ENCODE measurements at places on chromosomes 5 and 9. TPM values are rescaled to one million over a fixed set of nuclear protein-coding genes. Genes with fewer than 3 reads are reported as not detected.

DNA sequence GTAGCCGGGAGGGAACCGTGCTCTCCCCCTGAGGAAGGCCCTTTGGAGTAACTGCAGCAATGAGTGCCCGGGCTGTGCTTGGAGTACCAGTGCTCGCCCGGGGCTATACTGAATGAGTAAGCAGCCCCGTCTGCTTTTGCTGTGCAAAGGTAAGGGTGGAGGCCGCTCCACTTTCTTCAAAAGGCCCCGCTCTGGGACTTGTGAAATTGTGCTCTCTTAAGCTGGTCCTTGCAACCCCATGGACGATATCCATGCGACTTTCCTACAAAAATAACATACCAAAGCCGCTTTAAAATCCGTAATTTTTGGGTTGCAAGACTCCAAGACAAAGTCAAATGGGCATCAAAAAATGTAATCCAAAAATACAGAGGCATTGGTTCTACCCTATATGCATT is 578 bp upstream of the TNFAIP8 start:
- peak overlapping the region; percentile 92 for H3K27ac ChIP-seq
- ATAC-seq: peak; percentile 72
- H3K4me1 ChIP-seq: peaks cover 43% of the 10 kb centered on the region
- peaks cover 67% of the 10 kb centered on the region for H3K36me3 ChIP-seq
- peak overlapping the region; percentile 85 for H3K4me3 ChIP-seq

DNA sequence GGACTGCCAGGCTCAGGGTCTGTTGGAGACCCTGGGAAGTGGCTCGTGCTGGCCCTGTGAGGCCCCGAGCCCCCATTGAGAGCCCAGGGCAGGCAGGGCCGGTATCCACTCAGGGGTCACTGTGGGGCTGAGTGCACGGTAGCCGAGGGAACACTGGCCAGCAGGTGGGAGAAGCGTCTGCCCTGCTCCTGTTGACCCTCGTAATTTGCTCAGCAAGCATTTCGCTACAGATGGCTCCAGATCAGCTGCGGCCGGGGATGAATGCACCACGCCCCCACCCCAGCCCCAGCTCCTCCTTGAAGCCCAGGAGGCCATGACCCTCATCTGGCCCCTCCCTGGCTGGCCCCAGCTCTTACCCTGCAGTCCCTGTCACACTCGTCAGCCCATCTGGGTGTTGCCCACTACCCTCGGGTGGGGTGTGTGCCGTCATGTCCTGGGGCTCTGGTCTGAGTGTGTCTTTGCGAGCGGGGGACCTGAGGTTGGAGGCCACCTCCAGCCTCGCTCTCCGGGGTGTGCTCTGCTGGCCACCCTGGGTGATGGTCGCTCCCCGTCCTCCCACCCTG is 6.1 kb upstream of the NRARP start:
- no peaks in the 10 kb centered on the region for H3K27me3 ChIP-seq
- no peak overlapping the region for H3K4me3 ChIP-seq
- H3K27ac ChIP-seq: no peak overlapping the region
- no peaks in the 10 kb centered on the region for H3K36me3 ChIP-seq

Gene HAVCR2
- total RNA-seq: 35.4 TPM

DNA sequence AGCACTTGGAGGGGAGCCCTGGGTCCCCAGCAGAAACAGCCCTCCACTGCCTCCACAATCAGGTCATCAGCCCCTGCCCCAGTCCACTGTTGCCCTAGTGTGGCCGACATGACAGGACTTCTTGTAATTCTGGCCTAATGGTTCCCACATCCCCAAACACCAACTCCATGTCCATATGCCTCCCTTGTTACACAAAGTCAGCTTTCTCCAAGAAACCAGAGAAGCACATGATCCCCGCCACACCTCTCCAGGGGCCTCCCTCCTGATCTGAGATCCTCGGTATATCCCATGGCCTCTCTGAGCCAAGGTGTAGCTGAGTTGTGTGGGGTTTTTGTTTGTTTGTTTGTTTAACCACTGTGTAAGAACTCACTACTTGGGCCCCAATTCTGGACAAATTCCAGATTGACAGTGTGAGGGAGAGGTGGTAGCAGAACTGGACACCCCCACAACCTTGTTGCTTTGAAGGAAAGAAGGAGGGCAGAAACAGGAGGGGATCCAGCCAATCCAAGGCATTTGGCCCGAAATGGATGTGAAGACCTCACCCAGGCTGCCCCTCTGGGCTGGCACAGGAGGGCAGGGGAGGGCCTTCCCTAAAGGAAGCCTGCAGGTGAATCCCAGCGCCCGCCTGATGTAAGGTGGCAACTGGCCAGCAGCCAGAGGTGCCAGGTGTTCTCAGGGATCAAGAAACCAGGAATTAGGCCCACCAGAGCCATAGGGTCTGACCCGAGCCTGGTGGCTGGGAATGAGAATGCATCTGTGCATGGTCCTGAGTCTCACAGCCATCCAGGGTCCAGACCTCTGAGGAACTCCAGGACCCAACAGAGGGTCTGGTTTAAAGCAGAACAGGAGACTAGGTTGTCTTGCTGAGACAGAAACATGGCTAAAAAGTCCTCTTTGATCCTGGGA is 13.4 kb downstream of the IRF1 start:
- H3K27ac ChIP-seq: peak overlapping the region; percentile 69
- H3K4me3 ChIP-seq: no peak overlapping the region
- peaks cover 46% of the 10 kb centered on the region for H3K4me1 ChIP-seq
- H3K27me3 ChIP-seq: no peaks in the 10 kb centered on the region

DNA sequence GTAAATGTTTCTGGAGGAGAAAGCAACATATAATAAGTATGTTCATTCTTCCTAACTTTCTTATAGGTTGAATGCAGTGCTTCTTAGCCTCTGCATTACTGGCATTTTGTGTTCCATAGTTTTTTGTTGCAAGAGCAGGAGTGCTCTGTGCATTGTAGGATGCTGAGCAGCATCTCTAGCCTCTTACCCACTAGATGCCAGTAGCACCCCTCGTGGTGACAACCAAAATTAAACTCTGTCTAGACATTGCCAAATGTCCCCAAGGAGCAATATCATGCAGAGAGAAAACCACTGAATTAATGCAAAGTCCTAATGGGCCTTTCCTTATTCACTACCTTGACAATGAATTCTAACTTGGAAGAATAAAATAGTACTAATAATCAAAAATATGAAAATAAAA is 147.0 kb downstream of the GLIS3 start:
- ATAC-seq: no peak
- no peak overlapping the region for H3K27ac ChIP-seq
- H3K4me3 ChIP-seq: no peak overlapping the region
- H3K36me3 ChIP-seq: no peaks in the 10 kb centered on the region

Gene PLEKHG4B
- total RNA-seq: not detected

Gene IER5L
- total RNA-seq: 0.67 TPM

Gene GHR
- not detected for total RNA-seq

DNA sequence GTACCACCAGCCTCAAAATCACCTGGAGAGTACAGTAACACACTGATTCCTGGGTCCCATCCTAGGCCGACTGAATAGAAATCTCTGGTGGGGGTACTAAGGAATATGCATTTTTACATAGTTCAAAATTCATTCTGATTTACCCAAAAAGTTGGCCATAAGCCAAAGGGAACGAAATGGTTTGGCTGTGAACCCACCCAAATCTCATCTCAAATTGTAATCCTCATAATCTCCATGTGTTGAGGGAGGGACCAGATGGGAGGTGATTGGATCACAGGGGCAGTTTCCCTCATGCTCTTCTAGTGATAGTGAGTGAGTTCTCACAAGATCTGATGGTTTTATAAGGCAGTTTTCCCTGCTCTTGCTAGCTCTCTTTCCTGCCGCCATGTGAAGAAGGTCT is 31.1 kb downstream of the MEGF9 start:
- H3K36me3 ChIP-seq: no peaks in the 10 kb centered on the region
- no peak for ATAC-seq

DNA sequence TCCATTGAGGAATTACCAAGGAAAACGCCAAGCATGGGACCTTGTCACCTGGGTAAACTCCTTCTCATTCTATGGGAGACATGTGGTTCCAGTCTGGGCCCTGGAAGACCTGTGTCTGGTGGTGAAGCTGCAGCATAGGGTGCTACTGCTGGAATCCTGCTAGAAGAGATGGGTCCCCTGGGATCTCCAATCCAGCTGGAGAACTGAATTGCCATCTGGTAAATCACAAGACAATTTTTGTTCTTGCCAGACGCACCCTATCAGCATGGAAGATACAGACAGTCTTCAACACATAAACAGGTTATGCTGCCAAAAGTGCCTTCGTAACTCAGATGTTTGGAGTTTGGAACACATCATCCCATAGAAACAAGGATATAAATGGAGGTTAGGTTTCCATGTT is 424.0 kb upstream of the BRINP1 start:
- ATAC-seq: no peak
- peaks cover 4% of the 10 kb centered on the region for H3K27me3 ChIP-seq
- H3K36me3 ChIP-seq: no peaks in the 10 kb centered on the region
- no peak overlapping the region for H3K27ac ChIP-seq
- H3K4me3 ChIP-seq: no peak overlapping the region

GRCh38 chr9:70485273-70485858 is 70.9 kb upstream of the KLF9 start:
- no peaks in the 10 kb centered on the region for H3K36me3 ChIP-seq
- no peak overlapping the region for H3K4me3 ChIP-seq
- H3K27me3 ChIP-seq: peaks cover 3% of the 10 kb centered on the region
- peak overlapping the region; percentile 2 for H3K27ac ChIP-seq

Gene WDR5
- total RNA-seq: 26.7 TPM

- no peak overlapping the region for H3K27ac ChIP-seq
- H3K36me3 ChIP-seq: no peaks in the 10 kb centered on the region
- H3K27me3 ChIP-seq: peaks cover 8% of the 10 kb centered on the region
- H3K4me1 ChIP-seq: no peaks in the 10 kb centered on the region
- H3K4me3 ChIP-seq: no peak overlapping the region
- ATAC-seq: no peak
Measured at GRCh38 chr5:38707352-38708210, 138.2 kb upstream of the OSMR start.

All from activated T-helper 17 cell treated with anti-CD3 and anti-CD28 coated beads, Interleukin-2, amount 50 U/mL, for 72 hours (primary cell).